SK-N-SH (cell line): ENCODE measurements at places on chromosomes 6 and 20.
A peak's percentile ranks its signal among the peaks of the same experiment; 100 is the strongest.

DNA sequence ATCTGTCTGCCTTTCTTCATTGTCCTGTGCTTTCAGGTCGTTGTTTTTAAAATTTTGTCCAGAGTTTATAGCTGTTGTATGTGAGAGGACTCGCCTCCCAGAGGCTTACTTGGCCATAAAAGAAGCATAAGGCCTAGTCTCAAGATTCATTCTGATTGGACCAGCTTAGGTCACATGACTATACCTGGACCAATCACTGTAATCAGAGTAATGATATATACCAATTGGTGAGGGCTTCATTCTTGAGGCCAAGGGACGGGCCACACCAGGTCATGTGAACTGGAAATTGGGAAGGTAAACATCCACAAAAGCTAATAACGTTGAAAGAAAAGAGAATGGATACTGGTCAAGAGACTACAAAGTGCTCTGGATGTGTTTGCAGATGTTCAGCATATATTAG, 141.4 kb upstream of the SULF2 start:
- no peak for DNase-seq
- no peaks in the 10 kb centered on the region for H3K36me3 ChIP-seq
- no peak overlapping the region for H3K27ac ChIP-seq
- H3K4me3 ChIP-seq: no peak overlapping the region
- H3K27me3 ChIP-seq: no peaks in the 10 kb centered on the region
- H3K4me1 ChIP-seq: no peaks in the 10 kb centered on the region

DNA sequence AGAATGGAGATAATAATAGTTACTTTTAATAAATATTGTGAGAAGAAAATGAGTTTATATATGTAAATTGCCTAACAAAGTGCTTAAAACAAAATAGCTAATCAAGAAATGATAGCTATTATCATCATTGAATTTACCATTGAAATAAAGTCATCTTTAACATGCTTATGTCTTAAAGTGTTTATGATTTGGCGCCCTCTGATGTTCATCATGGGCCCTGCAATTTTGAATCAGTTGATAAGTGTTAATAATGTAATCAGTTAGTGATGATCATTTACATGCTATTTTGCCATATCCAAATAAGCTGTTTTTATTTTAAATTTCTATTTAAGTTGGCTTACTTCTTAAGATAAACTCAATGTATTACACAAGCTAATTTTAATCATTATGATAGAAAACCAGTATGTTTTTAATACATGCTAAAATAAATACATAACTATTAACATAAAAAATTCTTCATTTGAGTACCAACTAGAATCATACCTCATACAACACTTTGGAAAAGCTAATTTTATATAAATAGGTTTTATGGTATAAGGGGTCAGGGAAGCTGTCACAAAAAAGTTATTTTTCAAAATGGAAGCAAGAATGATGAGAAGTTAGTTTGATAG, 39.2 kb upstream of the TPD52L1 start:
- no peak overlapping the region for H3K27ac ChIP-seq
- H3K27me3 ChIP-seq: no peaks in the 10 kb centered on the region; the same call in 1 of the 2 replicates
- no peaks in the 10 kb centered on the region for H3K36me3 ChIP-seq

- H3K27ac ChIP-seq: no peak overlapping the region
- H3K27me3 ChIP-seq: no peaks in the 10 kb centered on the region
Measured at GRCh38 chr6:53259860-53260580, 88.7 kb downstream of the ELOVL5 start.

- H3K36me3 ChIP-seq: no peaks in the 10 kb centered on the region
- H3K4me1 ChIP-seq: no peaks in the 10 kb centered on the region
- H3K4me3 ChIP-seq: no peak overlapping the region
- DNase-seq: peak; percentile 59
- H3K27ac ChIP-seq: no peak overlapping the region
Measured at GRCh38 chr6:39980839-39981580, 46.7 kb upstream of the MOCS1 start.

DNA sequence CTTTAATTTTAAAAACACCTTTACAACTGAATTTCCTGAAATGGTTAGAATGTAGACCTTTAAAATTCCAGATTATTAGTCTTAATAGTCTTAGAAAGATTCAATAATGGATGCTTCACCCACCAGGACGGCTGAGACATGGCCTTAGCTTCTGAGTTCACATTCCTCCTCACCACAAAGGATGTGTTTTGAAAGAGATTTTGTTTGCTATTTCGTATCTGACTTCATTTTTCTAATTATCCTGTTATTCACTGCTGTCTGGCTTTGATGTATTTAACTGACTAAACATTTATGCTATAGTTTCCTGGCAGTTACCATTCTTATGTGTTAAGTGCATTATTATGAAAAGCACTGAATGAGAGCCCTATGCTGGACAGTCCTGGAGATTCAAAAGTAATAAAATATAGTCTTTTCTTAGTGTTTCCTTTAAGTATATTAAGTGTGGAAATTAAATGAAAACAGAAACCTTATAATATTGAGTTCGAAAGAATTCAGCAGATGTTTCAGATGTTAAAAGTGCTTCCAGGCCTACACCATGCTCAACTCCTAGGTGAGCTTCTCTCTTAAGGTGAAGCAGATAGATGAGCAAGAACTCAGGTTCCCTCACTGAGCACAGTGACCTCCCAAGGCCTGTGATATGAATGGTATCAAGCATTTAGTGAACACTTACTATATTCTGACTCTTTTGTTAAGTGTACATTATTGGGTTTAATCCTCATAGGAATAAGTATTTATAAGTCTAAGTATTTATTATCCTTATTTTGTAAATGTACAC, 40.3 kb downstream of the MAP3K4 start:
- H3K27ac ChIP-seq: peak overlapping the region; percentile 52
- no peaks in the 10 kb centered on the region for H3K27me3 ChIP-seq
- H3K4me3 ChIP-seq: no peak overlapping the region
- no peak for DNase-seq
- H3K36me3 ChIP-seq: peaks cover 2% of the 10 kb centered on the region; the same call in 1 of the 2 replicates

DNA sequence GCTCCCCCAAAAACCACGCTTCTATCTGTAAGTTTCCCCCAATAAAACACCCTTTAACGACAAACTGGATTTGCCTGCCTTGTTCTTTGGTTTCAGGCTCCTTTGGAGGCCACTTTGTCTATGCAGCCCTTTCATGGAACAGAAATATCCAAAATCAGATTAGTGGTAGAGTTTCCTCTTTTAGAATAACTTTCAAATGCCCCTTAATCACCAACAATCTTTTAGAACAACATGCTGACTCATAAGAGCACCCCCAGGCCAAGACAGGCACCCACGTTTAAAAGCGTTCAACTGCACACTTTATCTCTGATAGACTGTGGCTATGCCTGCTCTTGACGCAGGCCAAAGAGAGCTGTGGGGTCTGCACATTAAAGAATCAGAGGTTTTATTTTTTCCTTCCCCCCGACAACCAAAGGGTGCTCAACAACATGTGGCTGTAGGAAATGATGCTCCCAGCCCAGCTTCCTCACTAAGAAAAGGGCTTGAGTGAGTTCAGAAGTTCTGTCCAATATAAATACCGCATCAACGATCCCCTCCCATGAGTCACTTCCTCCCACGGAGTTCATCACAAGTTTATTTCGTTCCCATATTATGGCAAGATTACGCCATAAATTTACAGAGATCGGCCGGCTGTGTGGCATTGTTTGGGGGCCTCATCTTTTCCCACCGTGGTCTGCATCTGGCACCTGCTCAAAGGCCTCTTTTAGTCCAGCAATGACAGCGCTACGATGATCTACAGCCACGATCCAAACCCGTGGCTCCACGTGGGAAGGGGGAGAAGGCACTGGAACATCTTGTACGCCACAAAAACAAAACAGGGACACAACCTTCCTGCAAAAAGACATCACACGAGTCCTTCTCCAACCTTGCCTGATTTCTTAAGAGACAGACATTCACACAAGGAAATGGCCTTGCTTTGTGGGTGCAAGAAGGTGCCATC, 88.8 kb upstream of the NFATC2 start:
- H3K27me3 ChIP-seq: no peaks in the 10 kb centered on the region
- DNase-seq: peak; percentile 44
- no peak overlapping the region for H3K4me3 ChIP-seq
- no peaks in the 10 kb centered on the region for H3K36me3 ChIP-seq

GRCh38 chr6:161439093-161439492, 165.2 kb upstream of the AGPAT4 start:
- no peak for DNase-seq
- H3K27ac ChIP-seq: peak overlapping the region; percentile 77
- H3K27me3 ChIP-seq: no peaks in the 10 kb centered on the region
- peak overlapping the region; percentile 31; the same call in 1 of the 2 replicates for H3K4me3 ChIP-seq
- H3K4me1 ChIP-seq: peaks cover 10% of the 10 kb centered on the region; the same call in 1 of the 2 replicates

DNA sequence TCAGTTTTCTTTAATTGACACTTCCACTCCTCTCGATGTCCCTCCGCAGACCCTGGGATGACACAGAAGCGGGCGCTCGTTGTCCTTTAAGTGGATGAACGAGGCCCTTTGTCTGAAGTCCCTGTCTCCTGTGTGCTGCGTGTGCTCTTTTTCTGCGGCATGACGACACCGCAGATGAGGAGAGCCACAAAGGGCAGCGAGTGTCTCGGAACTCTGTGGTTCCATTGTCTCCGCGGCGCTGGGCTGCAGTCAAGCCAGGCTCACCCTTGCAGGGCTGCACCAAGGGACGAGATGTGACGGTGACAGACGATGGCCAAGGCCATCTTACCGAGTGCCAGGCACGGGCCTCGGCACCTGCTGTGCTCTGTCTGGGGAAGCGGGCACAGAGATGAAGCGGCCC, 10.6 kb downstream of the PRR18 start:
- no peaks in the 10 kb centered on the region for H3K4me1 ChIP-seq
- DNase-seq: no peak
- H3K4me3 ChIP-seq: no peak overlapping the region
- peaks cover 28% of the 10 kb centered on the region for H3K27me3 ChIP-seq
- H3K36me3 ChIP-seq: no peaks in the 10 kb centered on the region

DNA sequence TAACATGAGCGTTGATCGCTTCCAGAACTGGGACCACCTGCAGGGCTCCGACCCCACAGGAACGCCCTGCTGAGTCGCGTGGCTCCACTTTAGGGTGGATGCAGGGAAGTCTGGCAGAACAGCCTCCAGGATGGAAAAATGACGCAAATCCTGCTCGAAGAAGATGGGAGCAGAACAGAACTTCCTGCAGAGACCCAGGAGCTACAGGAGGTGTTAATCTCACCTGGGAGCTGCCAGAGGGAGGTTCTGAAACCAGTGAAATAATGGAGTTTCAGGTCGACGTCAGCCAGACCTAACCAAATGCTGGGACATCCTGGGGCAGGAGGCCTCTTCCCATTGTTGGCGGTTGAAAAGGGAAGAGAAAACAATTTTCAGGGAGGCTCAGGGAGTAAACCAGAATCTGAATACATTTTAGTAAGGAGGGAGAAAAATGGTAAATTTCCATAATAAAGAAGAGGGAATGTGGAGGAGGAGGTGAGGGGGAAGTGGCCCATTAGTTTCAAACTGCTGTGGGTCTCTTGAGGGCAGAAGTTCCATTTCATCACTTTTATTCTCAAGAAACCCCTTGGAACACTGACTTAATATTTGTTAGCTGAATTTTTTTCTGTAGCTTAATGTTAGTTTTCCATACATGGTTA, 558.4 kb upstream of the CDH4 start:
- no peaks in the 10 kb centered on the region for H3K27me3 ChIP-seq
- no peak overlapping the region for H3K4me3 ChIP-seq
- no peak for DNase-seq
- no peak overlapping the region for H3K27ac ChIP-seq

- H3K27me3 ChIP-seq: no peaks in the 10 kb centered on the region
- no peak for DNase-seq
- H3K4me1 ChIP-seq: no peaks in the 10 kb centered on the region
- H3K36me3 ChIP-seq: no peaks in the 10 kb centered on the region
Measured at GRCh38 chr6:117432273-117432672, 6.5 kb upstream of the ROS1 start.

DNA sequence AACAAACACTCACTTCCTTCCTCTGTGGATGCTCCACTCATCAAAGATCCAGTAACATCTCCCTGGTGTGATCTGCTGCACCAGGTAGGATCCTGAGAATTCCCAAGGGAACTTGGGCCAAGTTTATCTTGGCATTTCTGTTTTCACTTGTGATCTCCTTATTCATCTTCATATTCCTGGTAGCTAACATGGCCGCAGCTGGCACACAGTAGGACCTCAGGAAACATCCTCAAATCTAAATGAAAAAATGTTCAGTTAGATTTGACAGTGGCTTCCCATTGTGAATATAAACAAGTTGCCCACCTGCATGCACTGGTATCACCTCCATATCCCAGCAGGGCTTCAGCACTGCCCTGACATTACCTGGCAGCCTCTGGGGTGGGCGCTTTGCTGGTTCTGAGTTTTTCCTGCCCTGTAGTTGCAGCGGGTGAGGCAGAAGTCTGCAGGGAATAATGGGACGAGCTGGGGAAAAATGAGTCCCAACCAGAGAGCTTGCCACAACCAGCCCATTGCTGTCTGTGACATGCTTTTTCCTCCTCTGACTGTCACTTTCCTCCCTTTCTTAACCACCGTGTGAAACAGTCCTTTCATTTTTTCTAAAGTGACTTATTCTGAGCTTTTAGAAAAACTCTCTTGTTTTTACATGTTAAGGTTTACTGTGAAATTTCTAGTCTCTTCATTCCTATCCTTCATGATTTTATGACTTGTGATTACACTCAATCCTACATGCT, 9.4 kb upstream of the DSTN start:
- H3K4me1 ChIP-seq: peaks cover 23% of the 10 kb centered on the region
- no peak overlapping the region for H3K4me3 ChIP-seq
- H3K27ac ChIP-seq: peak overlapping the region; percentile 100
- H3K27me3 ChIP-seq: no peaks in the 10 kb centered on the region
- no peak for DNase-seq
- no peaks in the 10 kb centered on the region for H3K36me3 ChIP-seq

DNA sequence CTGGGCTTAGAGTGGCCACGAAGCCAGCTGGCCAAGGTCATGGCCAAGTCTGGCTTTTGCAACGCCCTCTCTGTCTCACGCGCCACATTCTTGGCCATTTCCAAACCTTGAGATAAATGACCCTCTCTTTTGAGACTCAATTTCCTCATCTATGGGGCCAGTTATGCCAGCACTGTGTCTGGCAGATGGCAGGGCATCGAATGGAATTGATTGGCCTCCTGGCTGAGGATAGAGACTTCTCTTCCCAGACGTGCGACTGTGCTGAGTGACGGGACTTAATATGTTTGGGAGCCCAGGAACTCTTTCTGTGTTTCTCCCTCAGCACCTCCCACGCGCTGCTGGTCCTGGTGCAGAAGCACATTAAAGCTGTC, 7.6 kb downstream of the BPIFB2 start:
- H3K27me3 ChIP-seq: peaks cover 59% of the 10 kb centered on the region
- H3K4me1 ChIP-seq: no peaks in the 10 kb centered on the region
- no peak overlapping the region for H3K27ac ChIP-seq
- no peak overlapping the region for H3K4me3 ChIP-seq
- no peaks in the 10 kb centered on the region for H3K36me3 ChIP-seq
- DNase-seq: no peak

DNA sequence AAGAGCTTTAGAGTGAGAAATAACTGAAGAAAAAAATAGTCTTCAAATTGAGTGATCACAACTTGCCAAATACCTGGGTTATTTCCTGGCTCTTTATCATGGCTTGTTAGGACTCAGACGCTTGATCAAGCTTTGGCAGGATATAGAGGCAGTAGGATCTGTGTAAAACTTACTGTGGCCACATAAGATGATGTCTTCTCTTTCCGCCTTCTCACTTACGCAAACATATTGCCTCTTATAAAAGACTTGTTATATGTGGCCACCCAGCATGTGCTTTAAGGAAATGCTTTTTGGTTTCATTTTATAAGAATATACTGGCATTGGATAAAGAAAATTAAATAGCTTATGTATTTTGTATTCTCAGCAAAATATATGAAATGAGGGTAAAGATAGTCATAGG, 101.8 kb upstream of the AKIRIN2 start:
- H3K36me3 ChIP-seq: no peaks in the 10 kb centered on the region
- DNase-seq: no peak
- H3K27me3 ChIP-seq: no peaks in the 10 kb centered on the region; the same call in 1 of the 2 replicates

GRCh38 chr20:63370618-63371187, 9.6 kb upstream of the CHRNA4 start:
- H3K4me3 ChIP-seq: no peak overlapping the region
- no peak for DNase-seq
- no peaks in the 10 kb centered on the region for H3K27me3 ChIP-seq
- no peaks in the 10 kb centered on the region for H3K36me3 ChIP-seq
